ENCODE measurements at places on chromosomes 5 and 9.

DNA sequence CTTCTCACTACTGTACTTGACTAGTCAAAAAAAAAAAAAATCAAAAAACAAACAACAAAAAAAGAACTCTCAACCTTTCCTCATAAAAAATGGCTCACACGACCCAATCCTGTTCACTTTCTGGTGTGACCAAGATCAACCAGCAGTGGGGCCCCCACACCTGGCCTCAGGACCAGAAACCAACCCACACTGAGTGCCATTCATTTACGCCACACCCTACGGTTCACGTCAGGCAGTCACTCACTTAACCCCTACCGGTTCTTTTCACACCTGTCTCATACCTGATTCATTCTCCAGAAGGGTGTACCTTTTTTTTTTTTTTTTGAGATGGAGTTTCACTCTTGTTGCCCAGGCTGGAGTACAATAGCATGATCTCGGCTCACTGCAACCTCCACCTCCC is 5.7 kb downstream of the SUSD1 start:
- DNase-seq: no peak

- no peak for DNase-seq
These were observed 30.5 kb upstream of the DAB2IP start for GRCh38 chr9:121620777-121621449.

- no peak for DNase-seq
These were observed 2.2 kb upstream of the PRRT1B start for GRCh38 chr9:131543141-131543540.

DNA sequence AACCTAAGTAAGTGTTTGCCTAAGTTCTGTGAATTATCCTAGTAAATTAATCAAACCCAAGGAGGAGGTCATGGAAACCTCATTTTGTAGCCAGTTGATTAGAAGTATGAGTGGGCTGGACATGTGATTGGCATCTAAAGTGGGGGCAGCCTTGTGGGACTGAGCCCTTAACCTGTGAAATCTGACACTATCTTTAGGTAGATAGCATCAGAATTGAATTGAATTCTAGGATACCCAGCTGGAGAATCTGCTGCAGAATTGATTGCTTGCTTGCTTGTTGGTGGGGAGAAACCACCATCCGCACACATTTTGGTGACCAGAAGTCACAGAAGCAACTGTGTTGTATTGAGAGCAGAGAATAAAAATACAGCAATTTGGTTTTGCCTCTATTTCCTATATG is 97.0 kb downstream of the FBXL7 start:
- no peak for DNase-seq

- DNase-seq: peak; percentile 44
These were observed 22.4 kb downstream of the CCL28 start for GRCh38 chr5:43389679-43390329.

- DNase-seq: no peak
These were observed 24.8 kb upstream of the UBAP1 start for GRCh38 chr9:34154057-34154456.

DNA sequence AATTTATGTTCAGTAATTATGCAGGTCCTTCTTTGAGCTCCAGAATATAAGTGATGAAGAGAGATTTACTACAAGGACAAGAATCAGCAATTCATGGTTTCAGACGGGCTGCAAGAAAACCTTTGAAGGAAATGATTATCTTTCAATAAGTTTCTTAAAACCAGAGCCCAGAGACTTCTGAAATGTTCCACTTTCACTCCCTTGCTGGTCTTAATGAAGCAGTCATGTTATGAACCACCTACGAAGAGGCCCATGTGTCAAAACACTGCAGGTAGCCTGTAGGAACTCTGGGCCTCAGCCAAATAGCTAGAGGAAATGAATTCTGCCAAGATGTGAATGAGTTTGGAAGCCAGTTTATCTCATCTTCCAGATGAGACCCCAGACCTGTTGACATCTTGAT is 505.9 kb upstream of the MEF2C start:
- peak; percentile 86 for DNase-seq

DNA sequence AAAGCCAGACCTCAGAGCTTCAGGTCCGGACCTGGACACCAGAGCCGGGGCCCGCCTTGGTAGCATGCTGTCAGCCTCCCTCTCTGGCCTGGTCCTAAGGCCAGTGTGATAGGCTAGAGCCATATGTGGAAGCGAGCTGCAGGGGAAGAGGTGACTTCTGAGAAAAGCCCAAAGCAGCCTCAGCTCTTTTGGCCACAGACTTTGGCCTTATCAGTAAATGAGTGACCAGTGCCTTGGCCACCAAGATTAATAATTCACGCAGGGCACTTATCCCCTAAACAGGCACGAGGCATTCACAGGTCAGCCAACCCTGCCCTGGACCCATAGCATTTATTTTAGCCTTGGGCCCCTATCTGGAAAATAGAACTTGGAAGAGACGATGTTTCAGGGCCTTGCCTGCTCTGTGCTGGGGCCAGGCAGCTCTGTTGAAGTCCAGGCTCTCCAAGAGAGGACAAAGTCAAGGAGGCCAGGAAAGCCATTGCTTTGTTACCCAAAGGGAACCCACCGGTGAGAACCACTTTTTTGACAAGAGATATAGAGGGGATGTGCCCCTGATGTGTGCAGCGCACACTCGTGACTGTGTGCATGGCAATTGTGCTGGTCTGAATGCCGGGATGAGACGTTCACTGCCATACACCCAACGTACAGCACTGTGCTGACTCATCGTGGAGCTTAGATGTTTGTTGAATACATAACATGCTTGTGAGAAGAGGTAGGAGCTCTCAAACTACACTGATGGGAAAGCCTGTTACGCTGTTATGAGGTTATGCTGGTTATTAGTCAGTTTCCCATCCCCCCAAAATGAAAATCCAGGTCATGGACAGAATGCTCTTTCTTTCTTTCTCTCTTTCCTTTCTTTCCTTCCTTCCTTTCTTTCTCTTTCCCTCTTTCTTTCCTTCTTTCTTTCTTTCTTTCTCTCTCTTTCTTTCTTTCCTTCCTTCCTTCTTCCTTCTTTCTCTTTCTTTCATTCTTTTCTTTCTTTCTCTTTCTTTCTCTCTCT is 5.0 kb upstream of the SLC34A1 start:
- no peak for DNase-seq

GRCh38 chr9:81690251-81690851 is 1.0 kb upstream of the TLE1 start:
- peak; percentile 10 for DNase-seq

DNA sequence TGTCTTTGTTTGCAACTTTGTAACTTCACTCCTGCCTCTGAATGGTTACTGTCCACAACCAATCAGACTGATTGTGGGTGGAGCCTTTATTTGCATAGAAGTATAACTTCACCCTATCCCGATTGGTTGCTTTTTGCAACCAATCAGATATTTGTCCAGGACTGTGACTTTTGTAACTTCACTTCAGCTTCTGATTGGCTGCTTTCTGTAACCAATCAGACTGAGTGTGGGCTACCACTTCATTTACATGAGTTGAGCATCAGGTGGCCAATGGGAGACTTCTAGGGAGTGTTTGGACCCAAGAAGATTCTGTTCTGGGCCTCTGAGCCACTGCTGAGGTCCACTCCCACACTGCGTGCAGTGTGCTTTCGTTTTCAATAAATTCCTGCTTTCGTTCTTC is 1810.7 kb upstream of the CDH6 start:
- no peak for DNase-seq

DNA sequence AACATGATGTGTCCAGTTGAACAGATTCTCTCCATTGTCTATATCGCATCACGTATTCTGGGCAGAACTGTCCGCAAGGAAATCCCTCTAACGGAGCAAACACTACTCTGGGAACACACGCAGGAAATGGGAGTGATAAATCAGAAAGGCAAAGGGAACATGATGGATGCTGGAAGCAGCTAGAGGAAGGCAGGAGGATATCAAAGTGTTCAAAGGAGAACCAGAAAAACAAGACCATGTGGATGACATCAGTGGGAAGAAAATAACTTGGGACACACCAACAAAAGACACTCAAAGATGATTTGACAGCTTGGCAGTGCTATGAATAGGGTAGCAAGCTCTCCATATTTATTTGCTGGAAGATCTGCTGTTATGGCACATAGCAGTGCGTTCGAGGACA is 142.9 kb downstream of the PLK2 start:
- DNase-seq: no peak
